ENCODE measurements at places on chromosomes 2 and 18.

GRCh38 chr2:143717536-143718168 is 588.4 kb downstream of the ARHGAP15 start:
- DNase-seq: no peak

DNA sequence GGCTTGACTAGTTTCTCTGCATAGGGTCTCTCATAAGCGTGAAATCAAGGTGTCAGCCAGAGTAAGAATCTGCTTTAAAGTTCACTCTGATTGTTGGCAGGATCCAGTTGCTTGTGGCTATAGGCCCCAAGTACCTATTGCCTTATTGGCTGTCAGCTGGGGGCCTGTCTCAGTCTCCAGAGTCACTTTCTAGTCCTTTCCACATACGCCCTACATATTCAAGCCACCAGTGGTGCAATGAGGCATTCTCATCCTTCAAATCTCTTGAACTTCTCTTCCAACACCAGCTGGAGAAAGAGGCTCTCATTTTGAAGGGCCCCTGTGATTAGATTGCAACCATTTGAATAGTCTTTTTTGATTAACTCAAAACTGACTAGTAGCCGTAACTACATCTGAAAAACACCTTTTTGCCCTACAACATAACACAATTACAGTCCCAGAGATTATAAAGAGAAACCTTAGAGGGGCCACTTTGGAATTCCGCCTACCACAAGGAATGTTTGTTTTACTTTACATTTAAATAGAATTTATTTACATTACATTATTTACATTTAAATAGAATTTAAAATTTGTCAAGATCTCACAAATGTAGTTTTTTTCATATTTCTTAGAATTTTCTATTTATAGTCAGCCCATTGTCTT is 520.1 kb downstream of the DSC3 start:
- DNase-seq: no peak

- DNase-seq: no peak
These were observed 347.1 kb upstream of the FAM98A start for GRCh38 chr2:33946193-33946592.

DNA sequence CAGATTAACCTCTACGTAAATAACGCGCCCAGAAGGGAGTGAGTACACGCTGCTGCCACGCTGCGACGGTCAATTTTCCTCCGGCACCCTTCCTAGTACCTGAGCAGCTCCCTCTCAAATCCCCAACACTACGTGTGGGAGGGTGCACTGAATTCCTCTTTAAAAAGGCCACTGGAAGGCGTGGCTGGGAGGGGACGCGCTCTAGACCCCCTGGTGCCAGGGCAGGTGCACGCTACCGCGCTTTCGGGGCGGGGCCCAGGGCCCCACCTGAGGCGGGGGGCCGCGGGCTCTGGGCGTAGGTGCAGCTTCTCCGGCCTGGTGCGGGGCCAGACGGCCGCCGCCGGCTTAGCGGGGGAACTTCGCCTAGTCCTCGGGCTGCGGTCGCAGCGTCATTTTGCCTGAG is 668 bp upstream of the ANKRD12 start:
- no peak for DNase-seq

DNA sequence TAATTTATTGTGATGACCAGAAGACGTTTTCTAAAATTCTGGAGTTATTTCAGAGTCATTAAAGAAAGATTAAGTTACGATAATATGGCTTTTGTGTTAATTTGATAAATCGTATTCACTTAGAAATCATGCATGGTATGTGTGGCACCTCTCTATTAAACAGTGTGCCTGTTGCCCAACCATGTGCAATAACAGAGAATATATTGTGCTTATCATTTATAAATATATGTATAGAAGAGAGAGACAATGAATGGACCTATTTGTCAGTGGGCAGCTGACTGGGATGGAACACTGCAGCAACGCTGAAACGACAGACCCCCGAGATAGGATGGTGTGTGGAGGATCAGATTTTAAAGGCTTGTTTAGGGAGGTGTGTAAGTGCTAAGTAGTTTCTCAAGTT is 172.9 kb downstream of the FMNL2 start:
- DNase-seq: no peak

- no peak for DNase-seq
These were observed 163.4 kb downstream of the LRRTM1 start for GRCh38 chr2:80141007-80141726.

DNA sequence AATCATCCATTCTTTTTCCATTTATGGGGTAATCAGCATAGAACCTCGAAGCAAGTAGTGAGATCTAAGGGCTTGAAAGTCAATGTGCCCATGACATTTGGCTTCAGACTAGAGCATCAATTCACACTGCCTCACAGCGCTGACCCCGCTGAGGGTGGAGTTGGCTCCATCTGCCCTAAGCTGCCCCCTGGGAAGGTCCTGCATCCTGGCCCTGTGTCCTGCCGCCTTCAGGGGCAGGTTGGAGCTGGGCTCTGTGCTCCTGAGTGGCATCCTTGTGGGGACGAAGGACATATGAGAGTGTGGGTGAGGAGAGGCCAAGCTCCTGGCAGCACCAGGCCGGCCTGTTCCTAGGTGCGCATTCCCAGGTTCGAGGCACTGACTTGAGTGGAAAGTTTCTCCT is 249.4 kb downstream of the FHOD3 start:
- no peak for DNase-seq

DNA sequence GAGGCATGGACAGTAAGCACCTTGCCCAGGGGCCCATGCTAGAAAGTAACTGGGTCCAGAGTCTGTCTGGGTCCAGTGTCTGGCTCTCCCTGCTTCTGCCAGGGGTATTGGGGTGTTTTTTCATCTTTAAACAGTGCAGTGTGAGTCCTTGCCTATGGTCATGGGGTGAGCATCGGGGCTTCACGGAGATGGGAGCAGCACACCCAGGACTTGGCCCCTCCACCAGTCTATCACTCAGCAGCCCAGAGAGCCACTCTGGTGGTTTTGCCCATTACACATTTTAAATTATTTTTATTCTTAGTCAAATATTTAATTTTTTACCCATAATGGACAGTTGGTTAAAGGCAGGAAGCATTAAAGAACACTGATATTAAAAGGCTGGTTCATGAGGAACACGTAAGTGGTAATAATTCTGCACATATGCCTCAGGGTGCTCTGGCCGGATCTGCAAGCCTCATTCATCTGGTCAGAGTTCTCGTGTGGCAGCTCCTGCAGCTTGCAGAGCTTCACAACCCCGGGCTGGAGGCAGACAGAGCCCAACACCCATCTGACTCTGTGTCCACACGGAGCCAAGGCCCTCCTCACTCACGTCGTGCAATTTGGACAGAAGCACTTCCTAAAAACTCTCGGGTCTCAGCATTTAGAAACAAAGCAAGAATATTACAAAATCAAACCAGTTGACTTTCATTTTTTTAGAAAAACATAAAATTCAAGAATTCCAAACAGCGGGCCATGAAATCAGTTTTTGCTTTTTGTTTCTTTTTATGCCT is 204.1 kb downstream of the CTIF start:
- no peak for DNase-seq

GRCh38 chr2:69139778-69140670 is 127.0 kb downstream of the ANTXR1 start:
- DNase-seq: no peak

- DNase-seq: no peak
These were observed 4.6 kb upstream of the C18orf63 start for GRCh38 chr18:74311000-74311399.

DNA sequence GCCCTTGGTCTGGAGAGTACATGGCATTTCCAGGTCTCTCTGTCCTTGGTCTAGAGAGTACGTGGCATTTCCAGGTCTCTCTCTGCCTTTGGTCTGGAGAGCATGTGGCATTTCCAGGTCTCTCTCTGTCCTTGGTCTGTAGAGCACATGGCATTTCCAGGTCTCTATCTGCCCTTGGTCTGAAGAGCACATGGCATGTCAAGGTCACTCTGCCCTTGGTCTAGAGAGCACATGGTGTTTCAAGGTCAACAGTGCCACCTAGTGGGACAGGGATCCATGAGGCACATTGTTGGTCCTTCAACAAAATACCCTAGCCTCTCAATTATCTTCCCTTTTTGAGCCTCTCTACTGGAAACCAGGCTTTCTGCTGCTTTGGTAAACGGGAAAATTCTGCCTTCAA is 250.2 kb downstream of the OTX1 start:
- DNase-seq: no peak

DNA sequence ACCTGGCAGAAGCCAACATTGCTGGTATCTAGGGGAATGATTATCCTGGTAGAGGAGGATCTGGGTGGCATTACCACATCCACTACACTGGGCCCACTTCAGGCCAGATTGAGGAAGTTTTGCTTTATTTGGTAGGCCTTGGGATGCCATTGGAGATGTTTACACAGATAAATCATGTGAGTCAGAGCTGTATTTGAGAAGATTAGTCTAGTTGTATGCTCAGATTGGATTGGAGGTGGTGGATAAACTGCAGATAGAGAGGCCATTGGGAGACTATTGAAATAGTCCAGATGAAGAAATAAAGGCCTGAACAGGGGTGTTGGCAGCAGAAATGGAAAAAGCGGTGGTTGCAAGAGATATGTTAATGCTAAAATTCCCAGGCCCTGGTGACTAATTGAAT is 81.5 kb downstream of the EFEMP1 start:
- DNase-seq: no peak

DNA sequence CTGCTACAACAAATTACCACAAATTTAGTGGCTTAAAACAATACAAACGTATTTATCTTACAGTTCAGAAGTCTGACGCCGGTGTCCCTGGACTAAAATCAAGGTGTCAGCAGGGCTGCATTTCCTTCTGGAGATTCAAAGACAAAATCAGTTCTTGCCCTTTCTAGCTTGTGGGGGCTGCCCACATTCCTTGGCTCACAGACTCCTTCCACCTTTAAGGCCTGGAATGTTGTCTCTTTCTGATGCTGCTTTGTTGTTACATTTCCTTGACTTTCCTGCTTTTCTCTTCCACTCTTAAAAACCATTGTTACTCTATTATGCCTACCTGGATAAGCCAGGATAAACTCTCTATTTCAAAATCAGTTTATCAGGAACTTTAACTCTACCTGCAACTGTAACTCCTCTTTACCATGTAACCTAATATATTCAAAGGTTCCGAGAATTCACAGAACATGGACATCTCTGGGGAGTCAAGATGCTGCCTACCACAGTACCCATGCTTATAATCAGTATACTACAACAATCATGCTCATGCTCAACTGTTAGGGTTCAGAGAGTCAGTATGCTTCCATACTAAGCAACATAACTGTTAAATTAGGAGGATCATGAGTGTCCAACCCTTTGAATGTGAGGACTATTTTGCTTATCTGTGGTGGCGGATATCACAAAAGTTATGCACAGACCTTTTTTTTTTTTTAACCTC is 27.4 kb downstream of the YES1 start:
- DNase-seq: no peak

DNA sequence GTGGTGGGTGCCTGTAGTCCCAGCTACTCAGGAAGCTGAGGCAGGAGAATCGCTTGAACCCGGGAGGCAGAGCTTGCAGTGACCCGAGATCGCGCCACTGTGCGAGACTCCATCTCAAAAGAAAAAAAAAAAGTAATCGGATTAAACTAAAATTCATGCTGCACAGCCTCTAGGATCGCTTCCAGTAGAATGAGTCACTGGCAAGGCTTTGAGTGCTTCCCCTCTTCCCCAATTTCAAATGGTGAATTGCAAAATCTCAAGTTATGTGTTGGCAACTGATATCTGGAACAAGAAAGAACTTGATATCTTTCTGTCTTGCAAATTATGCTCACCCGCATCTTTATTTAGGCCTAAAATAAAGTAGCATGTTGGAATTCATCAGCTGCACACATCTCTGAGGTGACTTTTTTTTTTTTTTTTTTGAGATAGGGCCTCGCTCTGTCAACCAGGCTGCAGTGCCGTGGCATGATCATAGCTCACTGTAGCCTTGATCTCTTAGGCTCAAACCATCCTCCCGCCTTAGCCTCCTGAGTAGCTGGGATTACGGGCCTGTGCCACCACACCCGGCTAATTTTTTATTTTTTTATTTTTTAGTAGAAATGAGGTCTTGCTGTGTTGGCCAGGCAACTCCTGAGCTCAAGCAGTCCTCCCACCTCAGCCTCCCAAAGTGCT is 12.7 kb downstream of the TTC39C start:
- DNase-seq: no peak

DNA sequence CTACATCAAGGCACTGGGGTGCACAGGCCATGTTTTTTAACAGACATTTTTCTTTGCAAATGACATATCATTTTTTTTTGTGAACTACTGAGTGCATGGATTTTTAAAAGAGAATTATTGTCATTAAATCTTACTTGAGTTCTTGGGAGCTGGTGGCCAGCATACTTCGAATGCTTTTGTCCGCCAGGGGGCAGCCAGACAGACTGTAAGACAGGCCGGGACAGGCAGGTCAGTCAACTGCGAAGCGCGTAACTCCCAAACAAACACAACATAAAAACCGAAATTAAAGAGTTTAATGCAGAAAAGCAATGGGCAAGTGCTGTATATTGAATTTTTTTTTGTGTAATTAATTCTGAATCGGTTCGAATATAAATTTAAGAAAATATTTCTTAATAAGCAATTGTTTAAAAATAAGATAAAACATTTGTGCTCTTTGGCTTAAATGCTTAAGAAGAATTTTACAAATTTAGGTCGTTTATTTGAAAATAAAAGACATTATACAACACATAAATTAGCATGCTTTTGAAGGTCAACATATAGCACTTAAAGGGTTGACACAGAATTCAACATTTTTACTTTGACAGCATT is 142.2 kb upstream of the PXDN start:
- no peak for DNase-seq

GRCh38 chr2:1802046-1802445 is 57.7 kb upstream of the PXDN start:
- DNase-seq: no peak

GRCh38 chr2:175577368-175577970 is 396.0 kb upstream of the ATP5MC3 start:
- no peak for DNase-seq

DNA sequence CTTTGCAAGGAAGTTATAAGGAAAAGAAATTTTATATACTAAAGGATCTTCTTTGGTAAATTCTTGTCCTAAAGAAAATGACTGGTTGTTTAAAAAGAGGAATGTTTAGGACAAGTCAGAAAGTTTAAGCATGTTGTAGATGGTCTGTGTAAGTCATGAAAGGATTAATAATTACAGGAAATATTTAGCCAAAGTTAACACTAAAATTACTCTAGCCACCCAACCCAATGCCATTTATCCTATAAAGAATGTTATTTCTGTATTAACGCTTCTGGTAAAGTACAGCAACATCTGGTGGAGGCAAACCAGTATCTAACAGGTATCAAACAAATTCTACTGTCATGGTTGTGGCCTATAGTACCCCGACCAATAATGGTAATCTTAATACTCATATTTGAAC is 546.9 kb upstream of the PKDCC start:
- DNase-seq: no peak

DNA sequence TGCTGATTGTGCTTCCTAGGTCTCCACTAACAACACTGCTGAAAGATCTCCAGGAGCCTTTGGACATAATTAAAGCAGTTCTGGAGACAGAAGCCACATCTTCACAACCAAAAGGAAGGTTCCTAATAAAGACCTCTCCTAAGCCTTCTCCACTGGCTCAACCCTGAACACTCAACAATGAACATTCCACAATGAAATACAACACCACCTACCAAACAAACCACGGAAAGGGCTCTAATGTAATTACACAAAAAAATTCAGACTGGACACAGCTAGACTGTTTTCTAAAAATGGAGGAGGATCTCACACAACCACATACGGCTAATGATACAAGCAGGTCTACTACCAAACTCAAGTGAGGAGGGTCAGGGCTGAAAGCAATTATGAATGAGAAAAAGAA is 43.6 kb downstream of the NOL10 start:
- no peak for DNase-seq

- no peak for DNase-seq
These were observed 65.2 kb downstream of the KYNU start for GRCh38 chr2:142942690-142943089.
